HFFc6 (cell line): ENCODE measurements at places on chromosomes 3 and 15.

GRCh38 chr15:52657338-52657737 lies 21.9 kb downstream of the ATOSA start:
- DNase-seq = peak; percentile 89

- no peak for DNase-seq
Observed at GRCh38 chr15:30958219-30958618, 33.2 kb downstream of the MTMR10 start.

DNA sequence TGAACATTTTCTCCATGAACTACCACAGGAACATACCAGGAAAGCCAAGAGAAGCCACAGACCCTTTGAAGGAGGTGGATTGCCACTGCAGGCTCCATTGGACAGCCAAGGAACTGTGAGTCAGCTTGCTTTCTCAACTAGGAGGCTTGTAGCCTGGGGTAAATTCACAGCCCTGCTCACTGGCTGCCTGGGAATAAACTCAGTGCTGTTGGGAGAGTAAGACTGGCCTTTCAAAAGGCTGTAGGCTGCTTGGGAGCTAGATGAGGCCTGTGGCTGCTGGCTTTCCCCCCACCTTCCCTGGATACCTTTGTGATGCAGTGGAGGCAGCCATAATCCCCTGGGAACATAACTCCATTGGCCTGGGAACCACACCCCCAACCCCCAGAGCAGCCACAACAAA lies 223.5 kb upstream of the RBMS3 start:
- DNase-seq = peak; percentile 75

GRCh38 chr15:57747206-57747896 lies 40.8 kb downstream of the POLR2M start:
- DNase-seq = no peak

DNA sequence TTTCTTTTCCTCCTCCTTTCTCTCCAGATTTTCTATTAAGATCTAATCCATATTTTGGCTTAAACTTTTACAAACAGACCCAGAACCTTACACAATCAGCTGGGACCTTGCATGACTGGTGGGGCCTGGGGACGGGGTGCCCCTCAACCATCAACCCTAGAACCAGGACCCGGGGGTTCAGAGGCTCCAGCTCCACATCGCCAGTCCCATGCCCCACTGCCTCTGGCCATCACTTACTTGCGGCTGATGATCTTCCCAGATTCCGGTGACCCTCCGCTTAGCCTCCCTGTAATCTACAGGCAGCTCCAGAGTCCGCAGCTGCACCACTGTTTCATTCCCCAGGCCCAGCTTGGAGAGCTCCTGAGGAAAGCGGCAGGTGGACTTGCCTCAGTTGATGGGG lies 36.8 kb downstream of the PGPEP1L start:
- DNase-seq = no peak

GRCh38 chr3:64930891-64931290 lies 243.1 kb upstream of the ADAMTS9 start:
- DNase-seq = no peak

GRCh38 chr3:115208066-115208750 lies 61.1 kb upstream of the ZBTB20 start:
- no peak for DNase-seq

GRCh38 chr3:45573591-45573990 lies 21.0 kb upstream of the LIMD1 start:
- no peak for DNase-seq

DNA sequence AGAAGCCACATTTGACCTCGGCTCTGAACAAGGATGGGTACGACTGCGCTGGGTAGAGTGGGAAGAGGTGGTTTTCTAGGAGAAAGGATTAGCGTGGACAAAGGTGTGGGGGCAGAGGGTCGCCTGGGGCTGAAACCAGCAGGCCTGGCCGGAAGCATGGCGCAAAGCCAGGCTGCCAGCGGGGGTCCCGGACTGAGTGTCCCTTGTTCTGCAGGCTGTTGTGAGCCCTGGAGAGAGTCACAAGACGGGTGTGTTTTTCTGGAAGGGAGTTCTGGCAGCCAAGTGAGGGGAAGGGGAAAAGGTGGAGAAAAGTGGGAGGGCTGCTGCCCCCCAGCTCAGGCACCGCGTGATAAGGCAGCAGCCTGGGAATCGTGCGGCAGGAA lies 98.5 kb upstream of the MEF2A start:
- no peak for DNase-seq

- no peak for DNase-seq
Observed at GRCh38 chr3:37144806-37145205, 29.6 kb downstream of the LRRFIP2 start.

DNA sequence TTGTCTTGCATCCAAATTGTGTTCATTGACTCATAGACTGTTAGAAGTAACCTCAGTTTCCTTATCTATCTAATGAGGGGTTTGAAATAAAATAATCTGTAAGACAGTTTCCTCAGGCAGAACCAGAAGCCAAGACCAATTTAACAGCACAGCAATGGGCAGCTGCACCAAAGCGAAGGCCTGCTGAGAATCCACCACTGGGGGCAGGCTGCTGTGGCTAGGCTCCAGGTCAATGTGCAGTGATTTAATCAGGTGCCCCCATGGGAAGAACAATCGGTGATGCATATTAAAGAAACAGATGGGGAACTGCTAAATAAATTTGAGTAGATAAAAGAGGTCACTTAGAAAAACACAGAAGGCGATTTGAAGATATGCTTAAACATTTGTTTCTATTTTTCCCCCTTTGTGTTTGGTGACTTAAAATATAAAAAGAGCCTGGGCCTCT lies 28.0 kb upstream of the TMOD3 start:
- DNase-seq = no peak

DNA sequence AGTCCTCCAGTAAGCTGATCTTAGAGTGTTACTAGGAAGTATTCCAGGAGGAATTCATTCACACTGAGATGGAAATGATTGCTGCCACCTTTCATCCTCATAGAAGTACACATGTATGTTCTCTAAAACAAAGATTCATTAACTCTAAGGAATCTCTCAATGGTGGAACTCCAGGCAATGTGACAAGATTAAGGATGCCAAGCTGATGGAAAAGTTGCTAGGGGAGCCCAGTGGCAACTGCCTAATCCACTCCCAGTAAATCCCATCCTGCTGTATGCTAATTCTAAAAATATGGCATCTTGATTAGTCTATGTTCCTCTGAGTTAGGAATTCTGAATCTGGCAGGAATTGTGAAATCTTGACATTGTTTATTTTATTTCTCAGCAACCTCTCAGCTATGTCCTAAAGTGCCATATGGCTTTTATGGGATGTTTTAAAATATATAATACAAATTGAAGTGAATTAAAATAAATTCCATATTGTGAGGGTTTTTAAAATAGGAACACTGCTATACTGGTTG lies 210.0 kb upstream of the TRIM42 start:
- DNase-seq = no peak

DNA sequence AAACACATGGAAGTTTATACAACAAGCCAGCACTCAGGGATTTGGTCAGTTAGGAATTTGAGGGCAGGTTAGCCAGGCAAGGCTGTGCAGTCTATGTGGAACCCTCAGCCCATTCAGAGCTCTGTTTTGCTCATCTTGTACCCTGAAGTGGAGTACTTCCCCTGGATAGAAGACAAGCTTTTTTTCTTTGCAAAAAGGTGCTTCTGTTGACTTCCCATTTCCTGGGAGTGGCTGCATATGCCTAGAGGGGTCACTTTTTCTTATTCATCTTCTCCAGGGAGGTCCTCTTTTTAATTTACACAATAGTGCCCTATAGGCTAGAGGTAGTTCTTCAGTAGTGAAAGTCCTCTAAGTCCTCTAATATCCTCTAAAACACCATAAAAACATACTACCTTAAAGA lies 225.0 kb upstream of the P2RY1 start:
- DNase-seq = no peak

DNA sequence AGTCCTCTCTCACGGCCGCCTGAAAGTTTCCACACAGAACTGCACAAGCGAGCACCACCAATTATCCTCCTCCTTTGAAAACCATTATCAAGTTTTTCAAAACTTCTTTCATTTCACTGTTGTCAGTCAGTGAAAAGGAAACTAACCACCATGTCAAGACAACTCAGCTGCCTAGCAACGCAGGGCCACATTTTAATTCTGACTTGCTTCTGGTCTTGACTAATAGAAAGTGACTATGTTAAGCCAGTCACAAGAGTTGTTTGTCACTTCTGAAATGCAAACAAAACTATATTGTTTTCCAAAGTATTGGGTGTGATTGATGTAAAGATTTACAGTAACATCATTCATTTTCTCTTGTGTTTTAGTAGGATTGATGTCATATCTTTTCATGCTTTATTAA lies 612.8 kb upstream of the AGTR1 start:
- no peak for DNase-seq

DNA sequence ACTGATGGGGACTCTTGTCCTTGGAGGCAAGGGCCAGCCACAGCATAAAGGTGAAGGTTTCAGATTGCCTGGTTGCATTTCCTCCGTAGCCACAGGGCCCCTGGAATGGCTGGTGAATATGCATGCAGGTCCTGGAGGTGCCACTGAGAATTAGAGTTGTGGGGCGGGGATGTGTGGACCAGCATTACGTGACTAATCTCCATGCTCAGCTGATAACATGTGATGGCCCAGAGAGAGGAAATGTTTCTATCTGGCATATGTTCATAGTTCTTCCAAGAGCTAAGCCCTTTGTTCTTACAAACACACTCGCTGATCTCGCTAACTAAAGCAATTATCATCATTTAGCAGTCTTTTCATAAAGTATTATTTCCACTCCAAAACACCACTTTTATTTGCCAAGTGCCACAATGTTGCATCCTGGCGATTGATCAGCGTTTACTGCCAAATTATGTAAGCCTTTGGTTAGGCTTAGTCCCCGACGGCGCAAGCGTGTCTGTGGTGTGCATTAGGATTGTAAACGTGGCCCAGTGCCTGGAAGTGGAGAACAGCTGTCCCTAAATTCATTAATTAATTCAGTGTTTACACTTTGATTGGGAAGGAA lies 55.9 kb downstream of the CGNL1 start:
- no peak for DNase-seq

DNA sequence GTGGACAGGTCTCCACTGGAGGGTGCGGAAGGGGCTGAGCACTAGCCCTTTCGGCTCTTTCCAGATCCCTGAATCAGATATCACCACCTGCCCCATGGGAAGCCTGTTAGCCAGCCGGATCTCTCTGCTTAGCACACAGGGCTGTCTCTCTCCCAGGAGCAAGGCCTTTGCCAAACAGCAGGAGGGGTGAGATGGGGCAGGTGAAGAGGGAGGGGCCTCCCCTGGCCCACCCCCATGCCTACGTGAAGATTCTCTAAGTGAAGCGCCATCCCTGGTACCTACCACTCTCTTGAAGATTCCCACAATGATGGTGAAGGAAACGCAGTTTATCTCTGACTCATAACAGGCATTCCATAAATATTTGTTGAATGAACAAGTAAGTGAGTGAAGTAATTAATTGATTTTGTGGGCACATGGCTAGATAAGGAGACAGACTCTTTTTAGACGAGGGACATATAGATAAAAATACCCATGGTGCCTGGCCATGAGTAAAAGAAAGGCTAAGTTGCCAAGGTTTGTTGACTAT lies 19.6 kb upstream of the HCN4 start:
- DNase-seq = peak; percentile 61

DNA sequence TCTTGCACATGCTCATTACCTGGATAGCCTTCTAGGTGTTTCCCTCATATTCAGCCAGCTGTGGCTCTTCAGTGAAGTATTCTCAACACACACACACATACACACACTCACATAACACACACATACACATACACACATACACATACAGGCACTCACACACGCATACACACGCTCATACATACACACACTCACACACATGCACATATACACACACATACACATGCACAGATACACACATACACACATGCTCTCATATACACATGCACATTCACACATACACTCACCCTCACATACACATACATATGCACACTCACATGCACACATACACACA lies 41.2 kb downstream of the GRK7 start:
- no peak for DNase-seq
